ENCODE measurements at places on chromosomes 16 and 17. TPM values are rescaled to one million over a fixed set of nuclear protein-coding genes. Genes with fewer than 3 reads are reported as not detected.

- H3K27me3 ChIP-seq, result peaks cover 10% of the 10 kb centered on the region
- no peak overlapping the region for H3K27ac ChIP-seq
- DNase-seq, result no peak
- H3K4me3 ChIP-seq, result no peak overlapping the region
Observed at GRCh38 chr17:79054200-79054960, 20.2 kb upstream of the ENGASE start.

TNFRSF17 gene
- not detected for total RNA-seq

KRTAP4-1 gene
- not detected for total RNA-seq

DNA sequence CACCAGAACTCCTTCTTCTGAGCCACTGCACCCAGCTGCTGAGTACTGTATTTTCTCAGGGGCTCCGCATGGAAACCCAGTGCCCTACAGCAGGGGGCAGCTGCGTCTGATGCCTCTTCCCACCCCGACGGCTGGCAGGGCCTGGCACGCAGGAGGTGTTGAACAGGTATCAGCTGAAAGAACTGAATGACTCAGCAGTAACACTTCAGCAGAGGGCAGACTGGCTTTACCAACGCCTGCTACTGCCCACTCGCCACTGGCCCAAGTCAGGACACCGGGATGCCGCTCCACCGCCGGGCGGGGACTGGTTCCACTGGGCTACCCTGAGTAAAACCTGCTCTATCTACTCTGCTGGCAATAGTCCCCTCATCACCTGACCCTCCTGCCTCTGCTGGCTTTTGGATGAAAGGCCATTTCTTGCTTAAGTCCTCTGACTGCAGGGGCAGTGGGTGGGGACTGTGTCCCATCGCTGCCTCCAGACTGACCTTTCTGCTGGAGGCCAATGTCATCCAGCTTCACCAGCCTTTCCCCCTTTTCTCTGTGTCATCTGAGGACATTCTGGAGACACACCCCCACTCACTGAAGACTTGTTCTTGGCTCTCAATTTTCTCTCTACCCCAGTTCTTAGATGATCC lies 100.4 kb upstream of the FA2H start:
- no peaks in the 10 kb centered on the region for H3K4me1 ChIP-seq
- no peaks in the 10 kb centered on the region for H3K27me3 ChIP-seq

HID1 gene
- 0.96 TPM for total RNA-seq

STX4 gene
- total RNA-seq, result 63.5 TPM

HCRT gene
- not detected for total RNA-seq

DNA sequence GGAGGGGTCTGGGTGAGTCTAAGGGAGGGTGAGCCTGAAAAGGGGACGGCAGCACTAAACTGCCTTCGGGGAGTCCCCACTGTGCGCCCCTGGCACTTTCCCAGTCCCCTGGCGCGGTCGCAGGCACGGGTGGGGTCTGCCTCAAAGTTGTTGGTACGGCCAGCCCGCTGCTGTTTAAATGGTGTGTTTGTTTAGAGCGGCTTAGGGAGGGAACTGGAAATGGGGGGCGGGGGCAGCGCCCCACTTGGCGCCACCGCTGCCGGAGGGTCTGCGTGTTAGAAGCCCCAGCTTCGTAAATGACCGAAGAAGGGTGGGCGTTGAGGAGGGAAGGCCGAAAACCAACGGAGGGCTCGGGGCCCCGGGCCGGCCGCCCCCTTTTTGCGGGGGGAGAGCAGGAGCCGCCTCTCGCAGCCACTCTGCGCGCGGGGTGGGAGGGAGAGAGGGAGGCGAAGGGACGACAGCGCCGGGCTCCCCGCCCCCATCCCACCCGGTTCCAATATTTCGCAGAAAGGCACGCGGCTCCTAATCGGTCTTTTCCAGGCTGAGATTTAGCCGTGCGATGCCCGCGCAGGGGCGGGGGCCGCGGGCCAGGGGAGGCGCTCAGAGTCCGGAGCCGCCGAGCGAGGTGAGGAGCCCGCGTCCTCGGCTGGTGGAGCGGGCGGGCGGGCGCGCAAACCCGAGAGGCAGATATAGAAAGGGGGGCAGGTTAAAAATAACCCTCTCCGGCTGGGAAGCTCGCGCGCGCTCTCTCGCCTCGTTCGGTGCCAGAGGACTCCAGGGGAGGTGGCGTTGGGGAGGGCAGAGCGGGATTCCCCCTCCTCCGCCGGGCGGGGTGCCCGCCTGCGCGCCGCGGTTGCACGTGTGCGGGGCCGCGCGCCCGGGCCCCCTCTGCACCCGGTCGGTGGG lies 54.9 kb downstream of the SREBF1 start:
- H3K4me1 ChIP-seq, result peaks cover 37% of the 10 kb centered on the region
- DNase-seq, result peak; percentile 29
- peaks cover 5% of the 10 kb centered on the region for H3K27me3 ChIP-seq
- no peaks in the 10 kb centered on the region for H3K36me3 ChIP-seq
- H3K4me3 ChIP-seq, result peak overlapping the region; percentile 57
- H3K27ac ChIP-seq, result no peak overlapping the region

SALL1 gene
- 9.8 TPM for total RNA-seq

- no peak for DNase-seq
- peaks cover 4% of the 10 kb centered on the region for H3K27me3 ChIP-seq
- no peak overlapping the region for H3K27ac ChIP-seq
- peaks cover 5% of the 10 kb centered on the region for H3K4me1 ChIP-seq
Observed at GRCh38 chr16:261031-261691, 14.6 kb downstream of the RGS11 start.

CRYM gene
- total RNA-seq, result not detected

DNA sequence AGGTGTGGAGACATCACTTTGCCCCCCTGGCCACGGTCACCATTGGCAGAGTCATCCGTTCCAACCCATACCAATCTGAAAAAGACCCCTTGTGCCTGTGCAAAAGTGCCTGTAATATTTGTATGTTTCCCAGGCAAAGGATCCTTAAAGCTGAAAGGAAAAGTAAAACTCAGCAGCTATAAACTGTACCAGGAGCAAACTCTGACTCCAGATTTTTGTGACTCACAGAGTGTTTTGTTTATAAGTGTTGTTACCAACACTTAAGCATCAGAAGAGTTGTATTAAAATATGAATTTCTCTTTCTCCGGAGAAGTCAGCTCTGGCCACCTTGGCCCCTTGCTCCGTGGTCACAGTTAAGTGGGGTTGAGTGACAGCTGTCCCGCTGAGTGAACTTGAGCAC lies 75.9 kb downstream of the IRX6 start:
- H3K4me1 ChIP-seq, result no peaks in the 10 kb centered on the region
- H3K27ac ChIP-seq, result no peak overlapping the region
- no peak for DNase-seq

GRCh38 chr17:69448431-69449102 lies 34.1 kb downstream of the MAP2K6 start:
- H3K36me3 ChIP-seq, result peaks cover 5% of the 10 kb centered on the region
- no peak overlapping the region for H3K4me3 ChIP-seq
- no peak overlapping the region for H3K27ac ChIP-seq
- H3K27me3 ChIP-seq, result peaks cover 1% of the 10 kb centered on the region
- DNase-seq, result no peak

- no peaks in the 10 kb centered on the region for H3K4me1 ChIP-seq
- no peak overlapping the region for H3K4me3 ChIP-seq
- DNase-seq, result no peak
- H3K36me3 ChIP-seq, result no peaks in the 10 kb centered on the region
- no peaks in the 10 kb centered on the region for H3K27me3 ChIP-seq
- H3K27ac ChIP-seq, result no peak overlapping the region
Observed at GRCh38 chr17:68942389-68942788, 12.8 kb downstream of the ABCA8 start.

CCDC154 gene
- total RNA-seq, result not detected

DNA sequence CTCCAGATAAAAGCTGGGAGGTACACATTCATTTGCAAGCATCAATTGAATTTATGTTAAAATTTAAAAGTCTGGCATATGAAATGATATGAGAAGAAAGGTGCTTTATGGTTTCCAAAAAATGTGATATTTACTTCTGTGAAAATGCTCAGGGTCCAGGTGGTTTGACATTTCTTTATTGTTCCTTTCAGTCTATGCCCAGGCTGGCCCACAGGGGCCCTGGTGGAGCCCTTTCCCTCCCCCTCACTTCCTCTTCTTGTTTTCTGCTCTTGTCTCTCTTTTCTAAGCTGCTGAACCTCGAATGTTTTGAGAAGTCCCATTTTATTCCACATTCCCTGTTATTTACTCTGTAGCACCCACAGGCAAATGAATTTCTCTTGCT lies 127.8 kb downstream of the HS3ST3B1 start:
- peaks cover 2% of the 10 kb centered on the region for H3K27me3 ChIP-seq
- no peak for DNase-seq
- no peaks in the 10 kb centered on the region for H3K36me3 ChIP-seq

DNA sequence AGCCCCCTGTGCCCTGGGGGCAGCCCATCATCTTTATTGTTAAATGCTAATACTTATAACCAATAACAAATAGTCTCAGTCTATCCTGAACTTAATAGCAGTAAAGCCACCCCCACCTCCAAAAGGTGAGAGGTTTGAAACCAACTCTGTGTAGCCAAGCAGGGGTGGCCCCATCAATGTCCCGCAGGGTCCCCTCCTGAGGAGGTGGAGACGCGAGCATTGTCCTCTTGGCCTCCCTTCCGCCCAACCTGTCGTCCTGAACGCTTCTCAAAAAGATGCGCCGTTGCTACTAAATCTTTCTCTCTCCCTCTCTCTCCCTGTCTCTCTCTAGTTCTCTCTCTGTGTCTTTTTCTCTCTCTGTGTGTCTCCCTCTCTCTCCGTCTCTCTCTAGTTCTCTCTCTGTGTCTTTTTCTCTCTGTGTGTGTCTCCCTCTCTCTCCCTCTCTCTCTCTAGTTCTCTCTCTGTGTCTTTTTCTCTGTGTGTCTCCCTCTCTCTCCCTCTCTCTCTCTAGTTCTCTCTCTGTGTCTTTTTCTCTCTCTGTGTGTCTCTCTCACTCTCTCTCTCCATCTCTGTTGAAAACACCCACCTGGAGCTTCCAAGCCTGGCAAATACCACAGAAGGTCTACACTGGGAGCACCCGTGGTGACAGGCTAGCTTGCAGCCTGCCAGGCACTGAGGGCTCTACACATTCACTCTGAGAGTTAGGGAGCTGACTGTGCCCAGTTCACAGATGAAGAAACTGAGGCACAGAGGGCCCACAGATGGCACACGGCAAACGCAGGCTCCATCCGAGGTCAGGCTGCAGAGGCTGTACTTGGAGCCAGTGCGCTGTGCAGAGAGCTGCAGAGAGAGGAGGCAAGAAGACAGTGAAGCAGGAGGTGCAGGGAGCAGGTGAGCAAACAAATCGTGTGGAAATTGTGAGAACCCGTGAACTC lies 185.9 kb downstream of the C16orf95 start:
- H3K27me3 ChIP-seq, result peaks cover 9% of the 10 kb centered on the region
- DNase-seq, result no peak

- H3K4me3 ChIP-seq, result no peak overlapping the region
- H3K27me3 ChIP-seq, result no peaks in the 10 kb centered on the region
- H3K36me3 ChIP-seq, result no peaks in the 10 kb centered on the region
- no peak for DNase-seq
- H3K4me1 ChIP-seq, result no peaks in the 10 kb centered on the region
Observed at GRCh38 chr16:14263011-14263410, 191.9 kb downstream of the MRTFB start.

GRCh38 chr17:2140683-2141082 lies 85.8 kb downstream of the HIC1 start:
- peaks cover 37% of the 10 kb centered on the region for H3K4me1 ChIP-seq
- H3K27ac ChIP-seq, result no peak overlapping the region
- H3K4me3 ChIP-seq, result no peak overlapping the region
- H3K27me3 ChIP-seq, result no peaks in the 10 kb centered on the region

DNA sequence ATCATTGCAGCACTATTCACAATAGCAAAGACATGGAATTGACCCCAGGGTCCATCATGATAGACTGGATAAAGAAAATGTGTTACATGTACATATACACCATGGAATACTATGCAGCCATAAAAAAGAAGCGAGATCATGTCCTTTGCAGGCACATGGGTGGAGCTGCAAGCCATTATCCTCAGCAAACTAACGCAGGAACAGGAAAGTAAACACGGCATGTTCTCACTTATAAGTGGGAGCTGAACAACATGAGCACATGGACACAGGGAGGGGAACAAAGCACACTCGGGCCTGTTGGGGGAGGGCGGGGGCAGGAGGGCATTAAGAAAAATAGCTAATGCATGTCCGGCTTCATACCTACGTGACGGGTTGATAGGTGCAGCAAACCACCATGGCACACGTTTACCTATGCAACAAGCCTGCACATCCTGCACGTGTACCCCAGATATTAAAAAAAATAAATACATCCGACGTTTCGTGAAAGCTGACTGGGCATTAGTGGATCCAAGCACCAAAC lies 28.9 kb downstream of the ZNF778 start:
- H3K27ac ChIP-seq, result peak overlapping the region; percentile 58
- H3K4me3 ChIP-seq, result peak overlapping the region; percentile 73
- DNase-seq, result no peak
